ENCODE measurements at places on chromosomes 1 and 21.

DNA sequence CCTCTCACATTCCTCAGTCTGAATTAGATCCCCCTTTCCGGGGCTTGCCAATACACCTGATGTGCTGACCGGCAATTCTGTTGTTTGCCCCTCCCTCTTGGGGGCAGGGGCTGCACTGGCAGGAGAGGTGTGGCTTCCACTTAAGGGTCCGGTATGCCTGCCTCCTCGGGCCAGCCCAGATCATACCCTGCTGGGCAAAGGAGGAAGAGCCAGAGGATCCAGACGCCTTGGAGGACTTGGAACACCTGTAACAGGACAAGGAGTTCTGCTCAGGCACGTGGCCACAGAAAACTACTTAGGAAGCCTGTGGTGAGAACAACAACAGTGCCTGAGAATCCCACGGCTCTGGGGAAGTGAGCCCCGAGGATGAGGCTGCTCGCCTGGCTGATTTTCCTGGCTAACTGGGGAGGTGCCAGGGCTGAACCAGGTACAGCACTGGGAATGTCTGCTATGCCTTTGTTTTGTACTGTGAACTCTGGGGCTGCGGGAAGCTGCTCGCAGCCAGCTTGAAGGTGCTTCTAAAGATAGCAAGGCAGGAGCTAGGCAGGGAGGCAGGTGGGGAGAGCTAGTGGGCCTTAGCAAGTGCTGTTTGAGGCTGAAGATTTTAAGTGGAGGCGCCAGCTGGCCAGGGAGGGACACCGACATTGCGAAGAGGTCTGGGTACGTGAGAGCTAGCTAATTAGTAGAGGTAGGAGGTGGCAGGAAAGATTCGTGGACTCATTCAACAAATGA lies at the start of gene SMPDL3B:
SMPDL3B (plus strand) TSS at position 183 of the 732 bp plus-strand sequence; CDS start at position 367, 184 bp downstream.
- DNase-seq = peak; percentile 89

DNA sequence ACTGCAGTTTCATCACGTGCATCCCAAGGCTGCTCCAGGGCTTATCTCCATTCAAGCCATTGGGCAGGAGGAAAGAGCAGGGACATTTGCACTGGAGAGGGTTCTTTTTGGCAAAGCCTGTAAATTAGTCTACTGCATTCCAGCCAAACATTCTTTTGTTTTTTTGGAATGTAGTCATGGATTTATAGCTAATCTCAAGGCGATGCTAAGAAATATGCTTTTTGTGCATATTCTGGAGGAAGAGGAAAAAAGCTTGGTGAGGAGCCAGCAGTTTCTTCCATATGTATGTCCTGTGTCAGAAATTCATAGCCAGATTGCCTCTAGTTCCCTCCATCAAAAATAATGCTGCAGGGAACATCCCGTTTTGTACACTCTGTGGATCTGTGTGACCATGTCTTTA lies 221.4 kb downstream of the BACH1 start:
- no peak for DNase-seq

DNA sequence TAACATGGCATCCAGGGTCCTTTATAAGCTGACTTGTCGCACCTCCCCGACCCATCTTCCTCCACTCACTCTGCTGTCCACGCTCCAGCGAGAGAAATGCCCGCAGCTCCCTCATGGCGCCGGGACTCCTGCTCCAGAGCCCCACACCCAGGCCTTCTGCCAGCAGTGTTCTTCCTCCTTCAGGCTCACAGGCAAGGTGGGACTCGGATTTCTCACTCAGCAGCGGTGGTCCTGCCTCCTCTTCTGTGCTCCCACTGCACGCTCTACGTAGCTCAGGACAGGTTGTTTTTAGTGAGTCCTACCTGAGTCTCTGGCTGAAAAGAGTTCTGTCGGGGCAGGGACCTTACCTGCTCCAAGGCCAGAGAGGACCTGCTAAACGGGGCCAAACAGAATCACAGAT lies 11.2 kb downstream of the THEMIS2 start:
- DNase-seq = no peak

DNA sequence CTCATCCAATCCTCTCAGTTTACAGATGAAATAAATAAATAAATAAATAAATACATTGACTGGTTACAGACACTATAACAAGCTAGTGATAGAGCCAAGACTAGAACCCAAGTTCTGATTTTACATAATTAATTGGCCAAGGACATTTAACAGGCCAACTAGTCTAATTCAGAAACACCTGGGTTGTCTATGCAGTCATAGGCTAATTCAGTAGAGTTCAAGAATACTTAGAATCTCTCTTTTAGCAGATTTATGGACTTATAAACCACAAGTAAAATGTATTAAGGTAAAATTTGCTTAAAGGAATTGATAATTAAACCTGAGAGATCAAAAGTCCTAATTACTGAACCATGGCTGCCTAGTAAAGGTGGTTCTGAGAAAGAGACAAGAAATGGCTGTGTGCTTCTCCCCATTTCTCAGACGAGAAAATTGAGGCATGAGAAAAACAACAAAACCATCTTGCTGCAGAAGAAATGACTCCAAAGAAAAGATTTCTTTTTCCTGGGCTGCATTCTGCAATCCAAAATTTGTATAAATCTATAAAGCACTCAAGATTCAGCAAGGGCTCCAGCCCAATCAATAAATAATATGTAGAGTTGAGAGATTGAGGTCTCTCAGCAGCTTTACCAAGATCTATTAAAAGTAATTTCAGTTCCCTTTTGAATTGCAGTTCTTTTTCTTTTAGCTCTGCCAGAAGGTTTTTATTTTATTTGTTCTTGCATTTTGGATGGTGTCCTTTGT lies 98.3 kb downstream of the DUSP10 start:
- DNase-seq = no peak
